ENCODE measurements at places on chromosomes 5 and 9.

- no peak for DNase-seq
Measured at GRCh38 chr5:151056379-151057325, 24.2 kb downstream of the TNIP1 start.

DNA sequence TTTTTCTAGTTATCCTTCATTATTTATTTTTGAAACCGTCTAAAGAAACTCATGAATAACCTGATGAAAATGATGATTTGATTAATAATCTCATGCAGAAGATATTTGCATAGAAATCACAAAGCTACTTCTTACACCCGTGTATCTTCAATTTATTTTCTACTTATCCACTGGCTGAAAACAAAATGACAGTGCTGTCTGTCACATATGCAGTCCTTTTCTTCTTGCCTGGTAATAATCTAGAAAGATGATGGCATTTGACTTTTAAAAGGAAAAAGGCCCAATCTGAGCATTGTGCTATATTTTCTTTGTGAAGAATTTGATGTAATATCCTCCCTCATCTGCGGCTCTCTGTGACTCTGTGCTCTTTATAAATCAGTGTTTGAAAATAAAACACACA is 253.3 kb downstream of the PRR16 start:
- DNase-seq = no peak

- DNase-seq = no peak
Measured at GRCh38 chr9:135440620-135441019, 39.0 kb upstream of the PPP1R26 start.

- no peak for DNase-seq
Measured at GRCh38 chr5:9692576-9692975, 62.4 kb upstream of the TAS2R1 start.

- no peak for DNase-seq
Measured at GRCh38 chr5:95842854-95843544, 20.5 kb upstream of the GLRX start.

GRCh38 chr9:21316860-21317259 is 11.7 kb upstream of the IFNA5 start:
- DNase-seq = no peak

DNA sequence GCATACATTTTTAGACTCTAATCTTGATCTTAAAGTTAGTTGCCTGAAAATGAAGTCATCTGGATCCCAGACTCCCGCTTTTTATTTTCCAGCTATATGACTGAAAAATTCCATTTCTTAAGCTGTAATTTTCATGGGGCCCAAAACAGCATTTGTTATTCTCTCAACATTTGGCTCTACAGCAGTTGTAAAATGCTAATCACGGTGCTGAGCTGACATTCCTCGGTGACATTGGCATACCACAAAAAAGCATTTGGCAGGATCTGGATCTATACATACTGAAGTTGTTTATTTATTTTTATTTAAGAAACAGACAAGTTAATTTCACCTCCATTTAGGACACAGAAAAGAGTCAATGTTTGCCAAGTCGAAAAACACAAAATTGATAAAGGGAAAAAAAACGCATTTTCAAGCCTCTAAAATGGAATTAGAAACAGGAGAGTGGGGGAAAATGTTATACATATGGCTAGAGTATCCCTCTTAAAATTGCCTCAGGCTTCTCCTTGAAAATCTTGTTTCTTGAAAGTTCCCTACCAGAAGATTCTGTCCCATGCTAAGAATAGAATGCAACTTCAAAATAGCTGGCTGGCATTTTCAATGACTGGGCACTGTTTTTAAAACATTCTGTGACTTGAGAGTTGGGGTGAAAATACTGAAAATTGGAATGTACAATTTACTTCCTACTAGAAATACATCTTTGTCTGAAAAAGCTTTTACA is 207.5 kb upstream of the TBCA start:
- no peak for DNase-seq

- DNase-seq = no peak
Measured at GRCh38 chr5:74966141-74967026, 86.0 kb downstream of the GCNT4 start.

- no peak for DNase-seq
Measured at GRCh38 chr9:137658781-137659180, 40.0 kb downstream of the EHMT1 start.

- DNase-seq = no peak
Measured at GRCh38 chr9:78001946-78002731, 29.5 kb downstream of the GNAQ start.

DNA sequence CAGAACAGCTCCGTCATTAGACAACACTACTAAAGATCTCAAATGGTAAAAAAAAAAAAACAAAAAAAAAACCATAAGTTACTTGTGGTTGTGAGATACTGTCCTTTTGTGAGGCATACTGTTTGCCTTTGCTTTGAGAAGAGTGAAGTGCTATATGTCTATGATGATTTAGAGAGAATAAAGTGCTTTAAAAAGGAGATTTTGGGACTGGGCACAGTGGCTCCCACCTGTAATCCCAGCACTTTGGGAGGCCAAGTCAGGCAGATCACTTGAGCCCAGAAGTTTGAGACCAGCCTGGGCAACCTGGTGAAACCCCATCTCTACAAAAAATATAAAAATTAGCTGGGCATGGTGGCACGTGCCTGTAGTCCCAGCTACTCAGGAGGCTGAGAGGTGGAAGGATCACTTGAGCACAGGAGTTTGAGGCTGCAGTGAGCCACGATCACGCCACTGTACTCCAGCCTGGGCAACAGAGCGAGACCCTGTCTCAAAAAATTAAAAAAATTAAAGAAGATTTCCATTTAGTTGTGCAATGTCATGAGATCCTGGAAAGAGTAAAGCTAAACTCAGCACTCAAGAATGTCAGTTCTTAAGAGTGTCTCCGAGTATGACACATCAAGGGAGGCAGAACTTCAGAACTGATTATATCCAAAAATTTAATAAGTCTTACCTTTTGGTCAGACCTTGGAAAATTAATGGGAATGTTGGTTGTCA is 87.3 kb downstream of the PRDM6 start:
- DNase-seq = no peak
